Large intestine (tissue), 12 donors: ENCODE measurements at places on chromosomes 12 and 14. TPM values are rescaled to one million over a fixed set of nuclear protein-coding genes. Genes with fewer than 3 reads are reported as not detected.

DNA sequence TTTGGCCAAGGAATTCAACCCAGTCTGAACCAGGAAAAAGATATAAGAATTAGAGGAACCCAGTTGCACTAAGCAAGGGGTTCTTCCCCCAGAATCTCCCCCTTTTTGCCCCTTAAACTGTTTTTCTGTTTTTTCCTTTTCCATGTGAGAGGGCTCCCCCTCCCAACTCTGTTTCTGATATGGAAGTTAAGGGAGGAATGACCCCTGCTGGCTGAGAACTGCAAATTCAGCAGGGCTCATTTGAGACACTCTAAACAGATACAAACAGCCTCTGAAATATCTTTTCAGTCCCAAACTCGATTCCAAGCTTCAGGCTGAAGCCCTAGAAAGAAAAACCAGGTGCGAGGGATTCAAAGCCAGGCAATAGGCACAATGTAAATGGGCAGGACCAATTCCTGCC, 132.7 kb downstream of the SLC41A2 start:
- DNase-seq, result no peak

The SSPN gene
- polyA plus RNA-seq, result 11.5 TPM

DNA sequence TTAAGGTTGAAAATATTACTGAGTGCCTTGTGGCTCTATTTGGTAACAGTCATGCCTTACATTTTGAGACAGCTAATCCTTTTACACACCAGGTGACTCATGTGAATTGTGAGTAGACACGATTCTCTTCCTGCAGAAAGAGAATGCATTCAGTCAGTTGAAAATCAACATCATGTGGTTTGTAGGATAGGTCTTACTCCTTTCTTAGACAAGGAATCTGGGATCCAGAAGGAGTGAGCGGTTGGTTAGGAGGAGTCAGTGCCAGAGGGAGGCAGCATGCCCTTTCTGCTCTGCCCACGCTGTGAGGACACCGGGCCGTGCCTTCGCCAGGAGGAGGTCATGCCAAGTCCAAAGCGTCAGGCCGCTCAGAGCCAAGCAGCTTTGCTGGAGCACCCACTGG, 47.6 kb downstream of the TRAF3 start:
- DNase-seq, result no peak

GRCh38 chr14:105328070-105328677, 13.6 kb downstream of the PACS2 start:
- DNase-seq, result no peak

DNA sequence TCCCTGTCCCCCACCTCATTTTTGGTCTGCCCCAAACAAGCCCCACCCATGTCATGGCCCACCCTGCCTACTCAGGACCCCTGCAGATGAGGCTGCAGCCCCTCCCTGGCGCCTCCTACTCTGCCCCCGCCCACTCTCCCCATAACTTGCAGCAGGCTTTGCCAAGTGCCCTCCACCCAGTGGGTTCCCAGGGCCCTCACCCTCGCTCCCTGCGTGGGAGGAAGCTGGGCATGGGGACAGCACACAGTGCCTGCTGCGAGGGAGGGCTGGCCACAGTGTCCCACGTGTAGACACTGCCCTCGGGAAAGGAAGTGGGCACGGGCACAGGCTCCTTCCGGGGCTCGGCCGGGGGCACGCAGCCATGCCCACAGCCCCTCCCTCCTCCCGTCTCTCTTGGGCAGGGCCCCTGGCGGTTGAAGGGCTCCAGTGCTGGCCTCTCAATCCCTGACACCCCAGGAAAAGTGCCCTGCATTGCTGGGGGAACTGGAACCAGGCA, 9.4 kb downstream of the AKT1 start:
- DNase-seq, result no peak

DNA sequence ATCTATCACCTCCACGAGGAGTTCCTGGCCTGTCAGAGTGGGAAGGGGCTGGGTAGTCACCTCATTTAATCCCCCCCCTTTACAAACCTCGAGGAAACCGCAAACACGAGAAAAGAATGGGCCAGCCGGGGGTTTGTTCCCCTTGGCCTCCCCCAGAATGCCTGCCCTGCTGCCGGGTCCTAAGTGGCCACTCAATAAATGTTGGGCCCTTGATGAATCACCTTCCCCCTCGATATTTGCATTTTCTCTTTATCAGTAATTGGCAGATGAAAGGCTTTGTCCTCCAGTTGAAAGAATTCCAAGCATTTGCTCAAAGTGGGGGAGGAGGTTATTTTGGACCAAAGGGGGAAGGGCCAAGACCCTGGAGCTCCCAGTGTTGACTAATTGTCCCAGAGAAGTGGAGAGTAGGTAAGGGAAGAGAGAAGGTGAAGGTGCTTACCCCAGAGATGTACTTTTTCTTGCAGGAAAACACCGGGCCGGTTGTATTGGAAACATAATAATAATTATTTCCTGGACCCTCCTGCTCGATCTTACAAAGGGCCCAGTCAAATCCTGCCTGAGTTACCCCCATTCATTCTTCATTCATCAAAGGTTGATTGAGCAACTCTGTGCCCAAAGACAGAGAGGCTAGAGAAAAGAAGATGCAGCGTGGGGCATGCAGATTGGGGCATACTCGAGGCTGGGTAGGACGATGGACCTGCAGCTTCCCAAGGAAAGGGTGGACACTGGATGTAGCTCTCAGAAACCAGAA, 1.9 kb upstream of the KDM2B start:
- no peak for DNase-seq
